Heart left ventricle (tissue), 16 donors: ENCODE measurements at places on chromosomes 6 and 20.

- DNase-seq = no peak
These were observed 88.5 kb downstream of the DTD1 start for GRCh38 chr20:18676396-18676795.

GRCh38 chr6:105628156-105628860 is 225.4 kb upstream of the PREP start:
- no peak for DNase-seq

GRCh38 chr6:21132446-21132845 is 461.1 kb upstream of the SOX4 start:
- no peak for DNase-seq

DNA sequence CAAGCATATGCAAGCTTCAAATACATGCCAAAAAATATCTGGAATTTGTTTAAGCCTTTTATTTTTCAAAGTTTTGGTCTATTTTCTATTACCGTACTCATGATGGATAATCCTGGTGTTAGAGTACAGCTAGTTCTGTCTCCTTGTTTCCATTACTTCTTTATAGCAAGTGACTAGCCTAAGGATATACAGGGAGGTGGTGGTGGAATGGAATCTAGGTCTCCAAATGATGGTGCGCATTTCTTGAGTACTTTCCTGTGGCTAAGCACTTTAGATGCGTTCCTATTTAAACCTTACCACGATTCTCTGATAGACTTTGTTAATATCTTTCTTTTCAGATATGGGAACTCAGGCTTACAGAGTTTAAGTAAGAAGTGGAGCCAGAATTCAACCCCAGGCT is 3.5 kb downstream of the SLC16A10 start:
- DNase-seq = no peak

DNA sequence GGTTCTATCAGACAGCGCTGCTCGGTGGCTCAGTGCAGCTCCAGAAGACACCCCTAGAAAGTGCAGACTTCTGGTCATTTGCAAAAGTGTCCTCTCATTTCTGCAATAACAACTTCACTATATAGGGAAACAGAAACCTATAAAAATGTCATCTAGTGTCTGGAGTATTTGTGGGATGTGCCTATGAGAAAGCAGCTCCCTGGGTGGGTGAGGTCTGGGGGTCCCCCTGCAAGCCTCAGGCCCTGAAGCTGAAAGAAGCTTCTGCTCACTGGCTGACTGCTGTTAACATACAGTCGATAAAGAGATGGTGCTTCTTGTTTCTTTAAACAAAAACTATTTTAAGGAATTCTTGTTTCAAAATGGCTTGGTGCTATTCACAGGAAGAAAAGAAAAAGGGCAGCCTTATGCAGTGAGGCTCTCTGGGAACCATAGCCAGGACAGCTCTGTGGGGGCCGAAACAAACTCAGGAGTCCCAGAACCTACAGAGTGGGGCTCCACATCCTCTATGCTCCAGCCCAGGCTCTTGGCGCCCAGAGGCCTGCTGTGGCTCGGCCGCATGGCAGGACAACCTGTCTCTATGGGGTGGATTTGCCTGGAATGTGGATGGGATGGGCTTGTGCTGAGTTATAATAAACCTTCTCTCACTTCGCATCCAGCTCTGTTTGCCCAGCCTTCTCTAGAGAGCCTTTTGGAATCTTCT is 109.7 kb downstream of the BANF2 start:
- DNase-seq = no peak

- DNase-seq = peak; percentile 80
These were observed at the start of gene SYNJ2 for GRCh38 chr6:157981395-157982101. Gene SYNJ2, plus strand, starts transcription at chr6:157981863. Its CDS starts 99 bp downstream, at chr6:157981962.

- DNase-seq = no peak
These were observed 69.7 kb downstream of the DTD1 start for GRCh38 chr20:18657575-18657974.

DNA sequence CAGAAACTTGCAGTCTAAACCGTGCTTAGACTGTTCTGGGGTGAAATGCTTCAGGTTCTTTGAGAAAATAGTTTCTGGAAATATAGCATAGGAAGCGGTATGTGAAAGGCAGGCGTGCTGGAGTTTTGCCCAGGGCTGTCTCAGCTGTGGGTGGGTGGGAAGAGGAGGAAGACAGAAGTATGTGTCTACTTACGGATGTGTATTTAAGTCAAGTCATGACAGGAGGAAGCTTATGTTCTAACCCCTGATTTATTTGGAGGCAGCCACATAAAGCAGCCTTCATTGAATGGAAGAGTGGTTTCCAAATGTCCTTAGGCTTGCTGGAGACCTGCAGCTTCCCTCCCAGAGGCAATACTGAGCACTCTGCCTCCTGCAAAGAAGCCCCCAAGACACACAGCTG is 345.8 kb upstream of the PRND start:
- DNase-seq = no peak

DNA sequence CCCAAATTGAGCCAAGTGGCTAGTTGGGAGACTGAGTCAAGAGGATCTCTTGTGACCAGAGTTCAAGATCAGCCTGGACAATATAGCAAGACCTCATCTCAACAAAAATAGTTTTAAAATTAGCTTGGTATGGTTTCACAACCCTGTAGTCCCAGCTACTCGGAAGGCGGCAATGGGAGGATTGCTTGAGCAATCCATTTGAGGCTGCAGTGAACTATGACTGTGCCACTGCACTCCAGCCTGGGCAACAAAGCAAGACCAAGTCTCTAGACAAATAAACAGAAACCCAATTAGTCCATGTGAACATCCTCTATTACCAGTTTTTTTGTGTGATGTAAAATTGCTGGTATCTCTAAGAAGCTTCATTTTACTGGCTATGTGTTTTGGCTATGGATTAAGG is 106.2 kb downstream of the TULP4 start:
- no peak for DNase-seq

GRCh38 chr20:10540636-10541493 is 105.8 kb downstream of the SLX4IP start:
- no peak for DNase-seq

DNA sequence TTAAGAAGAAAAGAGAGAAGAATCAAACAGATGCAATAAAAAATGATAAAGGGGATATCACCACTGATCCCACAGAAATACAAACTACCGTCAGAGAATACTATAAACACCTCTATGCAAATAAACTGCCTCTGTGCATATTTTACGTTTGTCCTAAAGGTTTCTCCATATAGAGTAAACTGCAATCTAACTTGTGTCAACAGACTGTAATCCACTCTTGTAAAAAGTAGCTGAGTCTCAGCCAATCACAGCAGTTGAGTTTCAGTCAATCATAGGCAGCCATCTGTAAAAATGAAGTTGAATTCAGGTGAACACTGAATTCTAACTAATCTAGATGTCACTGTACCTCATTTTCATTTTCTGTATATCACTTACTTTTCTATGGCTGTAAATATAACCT is 112.2 kb upstream of the SYNCRIP start:
- no peak for DNase-seq

DNA sequence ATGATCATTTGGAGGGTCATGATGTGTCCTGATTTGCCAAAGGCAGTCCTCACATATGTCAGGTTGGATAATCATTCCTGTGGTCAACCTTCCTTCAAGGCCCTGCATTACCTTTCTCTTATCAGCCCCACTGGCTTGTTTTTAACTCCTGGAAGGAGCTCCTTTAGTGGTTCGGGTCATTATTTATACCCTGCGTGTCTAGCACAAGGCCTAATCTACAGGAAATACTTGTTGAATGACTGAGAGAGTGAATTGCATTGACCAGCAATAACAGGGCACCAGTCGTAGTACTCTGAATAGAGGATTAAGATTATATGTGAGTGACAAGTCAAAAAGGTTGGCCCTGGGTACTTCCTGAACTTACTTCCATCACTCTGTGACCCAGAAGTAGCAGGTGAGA is 4.5 kb downstream of the HIVEP2 start:
- no peak for DNase-seq

- DNase-seq = no peak
These were observed 31.5 kb upstream of the RHAG start for GRCh38 chr6:49668083-49668511.

GRCh38 chr6:27091661-27092315 is 155.7 kb upstream of the PRSS16 start:
- no peak for DNase-seq

DNA sequence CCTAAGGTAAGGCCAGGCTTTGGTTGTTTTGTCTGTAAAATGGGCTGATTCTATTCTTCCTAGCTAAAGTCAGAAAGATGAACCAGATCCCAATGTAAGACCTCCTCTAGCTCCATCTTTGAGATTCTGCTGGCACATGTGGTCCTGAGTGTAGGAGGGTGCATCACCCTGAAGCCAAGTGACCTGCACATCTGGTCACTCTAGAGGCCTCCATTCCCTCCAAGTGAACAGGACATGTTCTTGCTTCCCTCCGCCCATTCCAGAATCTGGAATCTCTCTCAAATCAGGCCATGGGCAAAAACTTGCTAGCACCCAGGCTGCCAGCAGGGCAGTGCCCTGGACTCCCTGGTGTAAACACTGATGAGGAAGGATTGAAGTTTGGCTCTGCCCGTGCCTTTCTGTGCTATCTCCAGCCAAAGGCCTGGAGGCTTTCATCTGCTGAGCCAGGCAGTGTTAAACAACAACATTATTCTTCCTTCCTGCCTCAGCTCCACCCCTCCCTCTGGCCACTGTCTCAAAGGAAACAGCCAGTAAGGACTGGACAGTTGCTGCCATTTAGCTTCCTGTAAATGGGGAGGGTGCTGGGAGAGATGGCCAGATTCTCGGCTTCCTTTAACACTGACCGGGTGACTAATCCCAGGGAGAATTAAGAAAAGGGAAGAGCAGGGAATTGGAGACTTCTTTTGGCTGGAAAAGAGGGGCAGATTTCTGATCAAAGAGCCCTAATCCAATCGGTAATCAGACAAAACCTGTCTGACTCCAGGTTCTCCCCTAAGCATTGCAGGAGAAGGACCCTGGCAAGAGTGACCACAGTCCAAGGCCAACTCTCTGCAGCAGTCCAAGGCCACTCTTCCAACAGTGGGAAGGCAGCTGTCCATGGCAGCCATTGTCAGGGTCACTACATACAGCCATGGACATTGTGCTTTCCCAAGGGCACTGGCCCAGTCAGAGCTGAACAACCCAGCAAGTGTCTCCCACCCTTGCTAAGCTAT is 19.5 kb upstream of the ADGRF1 start:
- DNase-seq = peak; percentile 41

- DNase-seq = no peak
These were observed 606 bp upstream of the ULBP1 start for GRCh38 chr6:149963212-149963461.

DNA sequence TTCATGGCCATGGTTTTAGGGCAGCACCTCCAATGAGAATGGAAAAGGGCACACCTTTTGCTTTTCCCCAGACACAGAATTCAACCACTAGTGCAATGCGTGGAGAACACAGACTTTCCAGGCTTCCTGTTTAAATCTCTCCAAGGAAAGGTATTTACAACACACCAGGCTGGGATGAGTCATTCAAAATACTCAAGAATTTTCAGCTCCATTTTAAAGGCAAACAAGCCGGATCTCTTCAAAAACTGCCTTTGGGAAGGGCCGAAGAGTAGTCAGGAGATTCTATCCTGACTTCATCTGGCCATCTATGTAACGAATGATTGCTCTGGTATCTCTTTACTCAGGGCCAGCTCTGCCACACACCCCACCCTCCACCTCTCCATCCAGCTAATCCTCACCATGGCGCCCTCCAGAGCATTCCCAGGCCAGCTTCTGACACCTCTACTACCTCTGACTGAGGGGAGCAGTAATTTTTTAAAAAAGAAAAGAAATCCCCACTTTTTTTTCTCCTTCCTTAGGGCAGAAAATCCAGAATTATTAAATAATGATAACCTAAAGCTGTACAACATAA is 254.6 kb downstream of the LY86 start:
- DNase-seq = no peak

GRCh38 chr6:32624565-32624964 is 12.6 kb upstream of the HLA-DQA1 start:
- no peak for DNase-seq

DNA sequence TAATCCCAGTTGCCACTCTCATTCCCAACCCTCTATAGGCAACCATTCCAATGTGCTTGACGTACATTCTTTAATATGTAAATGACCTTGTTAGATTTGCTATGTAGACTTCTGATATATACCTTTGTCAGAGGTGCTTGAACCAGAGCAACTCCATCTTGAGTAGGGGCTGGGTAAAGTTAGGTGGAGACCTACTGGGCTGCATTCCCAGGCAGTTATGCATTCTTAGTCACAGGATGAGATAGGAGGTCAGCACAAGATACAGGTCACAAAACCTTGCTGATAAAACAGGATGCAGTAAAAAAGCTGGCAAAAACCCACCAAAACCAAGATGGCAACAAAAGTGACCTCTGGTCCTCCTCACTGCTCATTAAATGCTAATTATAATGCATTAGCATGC is 8.3 kb upstream of the HM13 start:
- no peak for DNase-seq

- DNase-seq = no peak
These were observed 474.7 kb downstream of the EPM2A start for GRCh38 chr6:145260484-145261175.

GRCh38 chr6:85118233-85118632 is 331.6 kb upstream of the NT5E start:
- no peak for DNase-seq

- DNase-seq = no peak
These were observed 50.5 kb downstream of the HAO1 start for GRCh38 chr20:7889736-7890135.

GRCh38 chr20:21101932-21102575 is 4.1 kb downstream of the LINC00237 start:
- peak; percentile 21 for DNase-seq

DNA sequence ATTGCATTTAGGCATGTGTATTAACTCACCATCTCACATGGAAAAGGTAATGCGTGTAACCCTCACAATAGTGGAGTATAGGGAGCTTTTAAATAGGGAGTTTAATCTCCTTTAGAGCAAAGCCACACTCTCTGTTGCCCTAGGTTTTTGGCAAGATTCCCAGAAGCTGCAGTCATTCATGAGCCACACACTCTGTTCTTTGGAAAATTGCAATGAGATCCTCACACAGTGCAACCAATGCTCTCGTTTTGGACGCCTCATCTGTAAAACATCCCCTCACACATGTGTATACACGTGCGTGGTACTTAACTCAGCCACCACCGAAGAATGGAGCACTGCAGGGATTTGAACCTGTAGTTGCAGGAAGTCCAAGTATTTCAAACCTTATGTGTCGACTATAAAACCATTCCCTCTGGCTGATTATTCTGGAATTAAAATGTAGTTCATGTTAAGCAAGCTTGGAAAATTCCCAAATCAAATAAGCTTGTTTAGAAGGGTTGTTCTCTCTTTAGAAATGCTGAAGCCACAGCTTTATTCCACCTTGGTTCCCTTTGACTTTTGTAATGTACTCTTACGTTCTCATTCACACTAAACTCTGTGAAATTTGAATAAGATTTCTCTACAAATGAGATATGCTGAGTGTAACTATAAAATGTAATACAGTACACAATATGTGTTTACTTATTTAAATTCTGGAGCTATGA is 489.8 kb upstream of the MANEA start:
- no peak for DNase-seq

DNA sequence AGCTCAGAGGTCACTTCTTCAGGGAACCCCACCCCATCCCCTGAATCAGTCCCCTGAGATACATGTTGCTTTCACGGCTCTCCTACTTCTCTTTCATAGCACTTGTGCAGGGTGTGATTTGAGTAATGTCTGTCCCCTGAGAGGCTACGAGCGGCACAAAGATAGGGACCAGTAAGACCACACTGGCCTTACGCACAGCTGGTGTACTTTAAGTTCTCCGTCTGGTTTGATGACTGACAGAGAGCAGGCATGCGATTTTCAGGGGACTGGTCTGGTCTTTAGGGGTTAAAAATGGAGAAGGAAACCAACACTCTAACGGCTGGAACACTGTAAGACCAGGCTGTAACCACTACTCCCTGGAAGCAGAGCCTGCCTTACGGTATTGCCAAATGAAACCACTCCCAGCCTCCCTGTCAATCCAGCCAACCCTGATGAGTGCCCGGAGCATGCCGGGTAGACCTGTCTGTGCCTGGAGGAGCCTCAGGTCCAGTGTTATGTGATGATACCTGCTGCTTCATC is 47.1 kb downstream of the ELMO2 start:
- no peak for DNase-seq
